Activated CD4-positive, alpha-beta T cell treated with anti-CD3 and anti-CD28 coated beads, Interleukin-2, amount 50 U/mL, for 24 hours (primary cell): ENCODE measurements at places on chromosomes 3 and 15.
A peak's percentile ranks its signal among the peaks of the same experiment; 100 is the strongest.

DNA sequence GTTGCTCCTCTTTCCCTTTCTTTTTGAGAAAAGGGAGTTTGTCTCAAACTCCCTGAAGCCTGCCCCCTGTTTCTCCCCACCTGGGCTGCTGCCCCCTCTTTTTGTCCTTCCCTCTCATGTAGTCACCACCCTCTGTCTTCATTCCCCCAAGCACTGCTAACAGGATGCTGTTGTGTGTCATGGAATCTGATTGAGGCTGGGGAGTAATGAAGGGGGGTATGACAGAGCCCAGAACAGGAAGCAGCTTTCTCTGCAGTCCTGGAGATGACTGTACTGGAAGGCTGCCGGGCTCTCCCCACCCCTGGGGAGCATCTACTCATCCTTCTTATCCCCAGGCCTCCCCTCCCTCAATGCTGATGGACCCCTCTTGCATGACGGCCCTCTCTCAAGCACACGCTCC lies 181.6 kb downstream of the ABHD5 start:
- DNase-seq, result no peak

- DNase-seq, result no peak
Observed at GRCh38 chr3:158508481-158508880, 62.5 kb upstream of the MLF1 start.

- no peak for DNase-seq
Observed at GRCh38 chr15:42402455-42403205, 43.3 kb downstream of the CAPN3 start.

GRCh38 chr15:40246496-40247280 lies 7.8 kb downstream of the PAK6 start:
- no peak for DNase-seq

DNA sequence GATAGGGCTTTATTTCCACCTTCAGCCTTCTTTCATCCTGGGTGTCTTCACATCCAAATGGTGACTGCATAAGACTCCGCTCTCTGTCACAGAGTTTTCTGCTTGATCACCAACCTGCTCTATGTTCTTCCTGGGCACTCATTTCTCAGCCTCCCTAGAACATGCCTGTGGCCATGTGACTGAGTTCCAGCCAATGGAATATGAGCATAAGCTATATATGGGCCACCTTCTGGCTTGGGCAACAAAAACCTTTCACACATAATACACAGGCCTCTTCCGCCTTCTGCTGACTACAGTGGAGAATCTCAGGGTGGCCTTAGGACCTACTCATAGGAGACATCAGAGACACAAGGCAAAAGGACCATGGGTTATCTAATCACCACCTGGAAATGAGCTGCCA lies 51.2 kb upstream of the MED12L start:
- no peak for DNase-seq

GRCh38 chr3:122382888-122383666 lies at the start of gene MIX23:
MIX23 (minus strand) TSS chr3:122383231; CDS start chr3:122383224, 7 bp downstream.
- DNase-seq, result peak; percentile 81

DNA sequence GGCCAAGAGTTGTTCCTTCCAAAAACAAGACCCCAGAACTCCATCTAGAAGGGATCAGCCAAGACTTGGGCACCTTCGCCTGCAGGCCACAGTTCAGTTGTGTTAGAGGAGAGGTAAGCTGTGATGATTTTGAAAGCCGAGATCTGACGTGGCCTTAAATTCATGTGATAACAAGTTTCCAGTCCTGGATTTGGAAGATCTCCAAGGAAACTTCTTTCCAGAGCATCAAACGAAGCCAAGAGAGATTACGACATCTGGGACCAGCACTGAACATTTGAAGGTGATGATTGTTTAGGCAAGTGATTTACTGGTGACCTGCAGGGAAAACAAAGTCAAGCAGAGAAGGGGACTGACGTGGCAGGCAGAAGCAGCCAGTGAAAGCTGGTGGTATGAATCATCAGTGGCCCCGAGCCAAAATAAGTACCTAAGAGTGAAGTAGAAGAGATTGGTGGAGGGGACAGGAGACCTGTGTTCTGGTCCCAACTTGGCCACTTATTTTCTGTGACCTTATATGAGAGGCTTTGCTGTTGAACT lies 339.0 kb upstream of the PROK2 start:
- no peak for DNase-seq

DNA sequence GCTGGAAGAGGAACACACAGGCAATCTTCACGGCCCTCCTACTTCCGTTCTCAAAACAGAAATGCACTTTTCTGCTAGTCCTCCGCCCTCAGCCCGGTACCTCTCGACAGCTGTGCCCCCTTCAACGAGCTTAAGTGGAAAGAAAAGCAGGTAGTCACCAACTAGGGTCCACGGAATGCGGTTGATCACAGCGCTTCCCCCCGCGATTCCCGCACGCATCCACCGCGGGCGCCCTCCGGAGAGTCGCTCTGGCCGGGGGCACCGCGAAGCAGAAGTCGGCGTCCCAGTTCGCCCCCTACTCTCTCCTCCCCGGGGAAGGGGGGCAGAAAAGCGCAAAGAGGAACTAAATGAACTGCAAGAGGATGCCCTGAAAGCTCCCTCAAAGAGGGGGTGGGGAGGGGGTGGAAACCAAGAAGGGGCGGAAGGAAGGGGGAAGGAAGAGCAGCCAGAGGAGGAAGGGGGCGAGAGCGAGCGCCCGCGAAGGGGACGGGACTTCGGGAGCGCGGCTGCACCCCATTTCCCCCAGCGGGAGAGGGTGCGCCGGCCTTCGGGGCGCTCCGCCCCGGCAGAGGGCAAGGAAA lies 738 bp downstream of the ACAP2 start:
- peak; percentile 22 for DNase-seq

GRCh38 chr15:75215107-75216004 lies 13.7 kb downstream of the C15orf39 start:
- no peak for DNase-seq

DNA sequence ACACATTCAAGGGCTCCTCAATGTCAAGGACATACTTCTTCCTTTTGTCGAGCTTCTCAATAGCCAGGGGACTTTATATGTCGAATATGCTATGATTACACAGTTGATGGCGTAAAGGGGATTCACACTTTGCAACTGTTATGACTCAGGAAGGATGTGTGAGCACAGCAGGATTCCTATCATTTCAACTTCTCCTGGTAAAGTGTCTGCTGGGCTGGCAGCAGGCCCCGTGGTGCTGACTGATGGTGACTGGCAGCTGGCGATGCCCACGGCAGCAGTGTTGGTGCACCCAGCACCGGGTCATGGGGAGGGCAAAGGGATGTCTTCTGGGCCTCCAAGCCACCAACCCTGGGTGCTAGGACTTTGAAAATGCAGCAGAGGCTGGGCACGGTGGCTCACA lies 44.8 kb upstream of the GNB5 start:
- no peak for DNase-seq

- no peak for DNase-seq
Observed at GRCh38 chr3:4751029-4751501, 228.2 kb upstream of the BHLHE40 start.

- no peak for DNase-seq
Observed at GRCh38 chr15:29021857-29022256, 136.1 kb downstream of the APBA2 start.

DNA sequence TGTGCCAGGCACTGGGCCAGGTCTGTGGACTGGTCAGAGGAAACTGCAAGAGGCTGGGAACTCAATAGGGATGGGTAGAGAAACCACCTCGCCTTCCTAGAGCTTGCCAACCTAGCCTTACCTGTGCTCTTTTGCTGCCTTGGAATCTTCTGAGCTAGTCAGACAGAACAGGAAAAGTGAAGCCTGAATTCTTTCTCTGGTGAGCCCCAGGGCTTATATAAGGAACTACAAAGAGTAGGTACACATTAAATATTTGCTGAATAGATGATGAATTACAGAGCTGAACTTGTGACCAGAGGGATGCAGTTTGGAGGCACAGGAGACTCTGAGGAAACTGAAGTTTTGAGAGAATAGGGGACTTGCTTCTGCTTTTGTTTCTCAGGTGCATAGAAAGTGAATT lies 15.6 kb upstream of the FBXW12 start:
- no peak for DNase-seq

DNA sequence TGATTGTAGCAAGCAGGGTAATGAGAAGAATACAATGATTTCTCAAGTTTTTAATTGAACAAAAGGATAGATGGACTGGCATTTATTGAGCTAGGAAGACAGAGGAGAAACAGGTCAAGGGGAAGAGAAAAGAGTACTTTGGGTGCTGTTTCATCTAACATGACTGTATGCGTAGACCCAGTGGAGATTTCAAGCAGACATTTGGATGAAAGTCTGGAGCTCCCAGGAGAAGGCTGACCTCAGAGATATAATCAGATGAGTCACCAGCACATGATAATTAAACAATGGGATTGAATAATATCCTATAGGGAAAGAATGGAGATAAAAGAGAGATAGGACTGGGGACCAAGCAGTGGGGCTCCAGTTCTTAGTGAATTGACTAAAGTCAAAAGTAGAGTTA lies 194.9 kb downstream of the ARRDC4 start:
- no peak for DNase-seq

DNA sequence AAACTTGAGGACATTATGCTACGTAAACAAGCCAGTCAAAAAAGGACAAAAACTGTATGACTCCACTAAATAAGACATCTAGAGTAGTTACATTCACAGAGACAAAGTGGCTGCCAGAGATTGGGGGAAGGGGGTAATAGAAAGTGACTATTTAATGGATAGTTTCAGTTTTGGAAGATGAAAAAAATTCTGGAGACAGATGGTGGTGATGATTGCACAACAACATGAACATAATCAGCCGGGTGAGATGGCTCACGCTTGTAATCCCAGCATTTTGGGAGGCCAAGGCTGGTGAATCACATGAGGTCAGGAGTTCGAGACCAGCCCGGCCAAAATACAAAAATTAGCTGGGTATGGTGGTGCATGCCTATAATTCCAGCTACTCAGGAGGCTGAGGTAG lies 40.6 kb downstream of the DPP8 start:
- DNase-seq, result no peak

- no peak for DNase-seq
Observed at GRCh38 chr15:43253431-43254403, 13.0 kb downstream of the TGM5 start.

DNA sequence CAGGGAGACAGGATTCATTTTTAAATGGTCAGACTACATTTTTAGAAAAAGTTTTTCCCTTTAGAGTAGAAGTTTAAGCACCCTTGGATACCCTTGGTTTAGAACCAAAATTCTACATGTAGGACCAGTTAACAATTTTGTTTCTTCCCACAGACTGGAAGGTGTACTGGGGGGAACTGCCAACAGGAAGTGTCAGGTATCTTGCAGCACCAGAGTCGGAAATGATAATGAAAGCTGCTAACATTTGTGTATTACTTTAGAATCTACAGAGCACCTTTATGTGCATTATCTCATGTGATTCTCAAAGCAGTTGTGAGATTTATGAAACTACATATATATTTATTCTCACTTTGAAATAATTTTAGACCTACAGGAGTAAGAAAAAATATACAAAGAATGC lies 21.5 kb downstream of the SPRED1 start:
- DNase-seq, result no peak

DNA sequence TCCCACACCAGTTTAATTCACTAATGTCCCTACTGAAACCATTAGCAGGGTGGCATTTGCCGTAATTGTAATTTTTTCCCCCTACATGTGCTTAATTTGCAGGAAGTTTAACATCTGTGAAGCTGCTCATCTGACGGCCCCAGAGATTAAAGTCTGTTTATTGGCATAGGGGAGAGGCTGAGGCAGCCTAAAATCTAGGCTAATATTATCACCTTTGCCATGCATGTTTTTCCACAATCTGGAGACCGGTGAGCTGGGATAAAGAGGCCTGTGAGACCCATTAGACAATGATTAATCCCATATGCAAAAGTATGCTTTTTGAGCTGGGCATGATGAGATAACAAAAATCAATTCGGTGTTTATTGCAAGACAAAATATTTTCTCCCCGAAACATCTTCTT lies 561.2 kb upstream of the ALCAM start:
- no peak for DNase-seq

- DNase-seq, result no peak
Observed at GRCh38 chr15:64855205-64855975, 13.7 kb downstream of the PLEKHO2 start.

DNA sequence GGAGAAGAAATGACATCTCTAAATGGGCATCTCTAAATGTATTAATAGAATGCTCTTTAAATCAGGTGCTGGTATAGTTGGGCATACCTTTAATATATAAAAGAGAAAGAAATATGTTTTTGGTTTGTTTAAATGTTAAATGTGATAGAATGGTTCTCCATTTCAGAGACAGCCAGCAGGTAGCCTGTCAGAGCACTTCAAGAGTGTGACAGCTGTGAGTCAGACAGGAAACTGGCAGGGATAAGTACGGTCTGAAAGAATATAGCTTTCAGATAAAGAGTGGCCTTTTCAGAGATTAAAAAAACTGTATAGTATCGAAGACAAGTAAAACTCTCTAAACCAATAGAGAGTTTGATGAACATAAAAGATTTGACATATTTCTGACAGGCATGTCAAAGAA lies 654.1 kb downstream of the IGSF11 start:
- DNase-seq, result no peak

DNA sequence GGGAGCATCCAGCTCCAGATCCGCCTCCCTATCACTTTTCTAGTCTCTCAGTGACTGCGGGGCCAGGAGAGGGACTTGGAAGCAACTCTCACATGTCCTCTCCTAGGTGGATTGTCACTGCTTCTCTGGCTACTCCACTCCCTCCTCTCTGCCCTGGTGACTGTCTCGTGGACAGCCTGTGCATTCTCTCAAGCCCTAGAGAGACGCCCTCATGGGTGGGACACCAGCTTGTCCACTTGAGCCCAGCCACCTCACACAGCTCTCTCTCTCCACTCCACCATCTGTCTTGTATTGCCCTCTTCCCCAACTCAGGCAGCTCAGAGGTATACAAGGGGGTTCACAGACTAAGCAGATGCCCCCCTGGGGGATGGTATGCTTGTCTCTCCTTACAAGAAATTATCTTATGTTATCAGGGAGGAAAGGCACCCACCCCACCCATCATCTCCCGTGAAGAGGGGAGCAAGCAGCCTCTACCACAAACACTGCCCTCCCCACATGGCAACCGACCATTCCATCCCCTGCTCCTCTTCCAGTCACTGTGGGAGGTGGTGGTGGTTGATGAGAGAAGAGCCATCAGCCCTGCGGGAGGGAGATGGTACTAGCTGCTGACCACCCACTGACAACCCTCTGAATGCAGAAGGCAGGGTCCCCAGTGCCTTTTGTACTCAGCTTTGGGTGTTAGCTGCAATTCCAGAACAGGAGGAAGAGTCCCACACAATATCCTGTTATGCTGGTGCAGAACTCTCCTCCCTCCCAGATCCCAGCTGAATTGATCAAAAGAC lies 15.5 kb upstream of the LOXL1 start:
- DNase-seq, result no peak

DNA sequence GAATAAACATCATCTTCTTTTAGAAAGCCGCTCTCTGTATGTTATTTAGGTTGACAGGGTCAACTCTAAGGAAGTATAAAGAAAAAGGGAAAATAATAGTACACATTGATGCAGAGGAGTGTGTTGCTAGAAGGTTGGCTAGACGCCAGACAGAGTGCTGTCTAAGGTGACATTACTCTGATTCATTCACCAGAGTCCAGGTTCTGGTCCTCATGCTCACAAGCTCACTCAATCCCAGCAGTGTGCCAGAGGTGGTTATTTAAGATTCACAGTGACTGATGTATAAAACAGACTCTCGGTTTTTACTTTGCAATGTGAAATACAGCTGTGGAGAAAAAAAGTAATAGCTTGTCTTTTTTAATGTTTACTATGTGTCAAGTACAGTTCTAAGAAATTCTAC lies 1.7 kb downstream of the CFAP44 start:
- no peak for DNase-seq

- DNase-seq, result no peak
Observed at GRCh38 chr3:158169091-158169491, 59.2 kb downstream of the RSRC1 start.

- no peak for DNase-seq
Observed at GRCh38 chr3:67875338-67875737, 220.9 kb upstream of the SUCLG2 start.
